ENCODE measurements at places on chromosomes 3 and 15. TPM values are rescaled to one million over a fixed set of nuclear protein-coding genes. Genes with fewer than 3 reads are reported as not detected.

The SPTBN5 gene
- polyA plus RNA-seq: 2.0 TPM

The SAXO2 gene
- polyA plus RNA-seq: 0.49 TPM

The FEZF2 gene
- polyA plus RNA-seq: not detected

The C15orf40 gene
- polyA plus RNA-seq: 17.2 TPM

The ARID3B gene
- 3.0 TPM for polyA plus RNA-seq

The RTP3 gene
- polyA plus RNA-seq: not detected

All from urinary bladder (tissue), 4 donors.